ENCODE measurements at places on chromosomes 16 and 17.

GRCh38 chr16:58884141-58884540 lies 150.0 kb upstream of the GOT2 start:
- DNase-seq, result no peak

- DNase-seq, result no peak
Measured at GRCh38 chr17:56577843-56578204, 15.7 kb upstream of the NOG start.

GRCh38 chr16:77344341-77344740 lies 90.5 kb downstream of the ADAMTS18 start:
- no peak for DNase-seq

DNA sequence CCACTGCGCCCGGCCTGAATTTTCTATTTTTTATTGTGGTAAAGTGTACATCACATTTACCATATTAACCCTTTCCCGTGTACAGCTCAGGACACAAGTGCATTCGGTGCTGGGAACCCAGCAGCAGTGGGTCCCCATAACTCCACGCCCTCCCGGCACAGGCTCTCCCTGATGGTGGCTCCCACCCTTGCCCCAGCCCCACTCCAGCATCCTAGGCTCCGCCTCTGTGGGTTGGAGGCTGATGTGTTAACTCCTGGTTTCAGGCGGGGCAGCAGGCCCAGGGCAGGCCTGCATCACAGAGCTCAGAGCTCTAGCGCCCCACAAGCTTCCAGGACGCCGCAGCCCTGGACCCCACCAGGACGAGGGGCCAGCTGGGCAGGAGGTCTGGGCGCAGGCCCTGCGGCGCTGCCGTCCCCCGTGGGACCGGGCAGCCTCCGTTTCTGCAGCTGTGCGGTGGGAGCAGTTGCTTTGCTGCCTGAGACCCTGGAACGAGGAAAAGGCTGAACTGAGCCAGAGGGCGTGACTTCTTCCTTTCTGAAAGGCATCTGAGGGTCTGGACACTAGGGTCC lies 19.6 kb downstream of the ZFPM1 start:
- DNase-seq, result no peak

DNA sequence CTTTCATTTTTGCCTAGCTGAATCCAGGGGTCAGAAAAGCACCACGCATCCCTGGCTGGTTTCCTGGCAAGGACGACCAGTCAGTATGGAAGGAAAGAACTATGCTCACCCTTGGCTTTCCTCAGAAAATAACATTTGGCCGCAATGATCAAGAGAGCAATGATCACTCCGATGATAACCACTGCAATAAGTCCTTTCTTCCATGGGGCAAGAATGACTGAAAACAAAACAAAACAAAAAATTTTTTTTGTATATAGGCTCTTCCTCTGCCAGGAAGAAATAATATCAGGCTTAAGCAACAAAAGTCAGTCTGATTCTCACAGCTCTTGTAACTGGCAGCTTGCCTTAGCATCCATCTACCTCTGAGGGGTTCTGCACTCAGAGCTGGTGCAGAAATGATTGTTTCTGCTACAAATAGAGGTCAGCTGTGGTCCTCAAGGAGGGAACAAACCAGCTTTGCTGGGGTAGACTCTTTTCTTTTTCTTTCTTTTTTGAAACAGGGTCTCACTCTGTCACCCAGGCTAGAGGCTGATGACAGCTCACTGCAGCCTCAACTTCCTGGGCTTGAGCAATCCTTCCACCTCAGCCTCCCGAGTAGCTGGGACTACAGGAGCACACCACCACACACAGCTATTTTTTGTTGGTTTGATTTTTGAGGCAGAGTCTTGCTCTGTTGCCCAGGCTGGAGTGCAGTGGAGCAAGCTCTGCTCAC lies 35.7 kb downstream of the PECAM1 start:
- DNase-seq, result no peak

- no peak for DNase-seq
Measured at GRCh38 chr16:25426829-25427228, 169.2 kb upstream of the ZKSCAN2 start.

GRCh38 chr16:4780235-4780634 lies 7.9 kb downstream of the SEPTIN12 start:
- DNase-seq, result no peak

DNA sequence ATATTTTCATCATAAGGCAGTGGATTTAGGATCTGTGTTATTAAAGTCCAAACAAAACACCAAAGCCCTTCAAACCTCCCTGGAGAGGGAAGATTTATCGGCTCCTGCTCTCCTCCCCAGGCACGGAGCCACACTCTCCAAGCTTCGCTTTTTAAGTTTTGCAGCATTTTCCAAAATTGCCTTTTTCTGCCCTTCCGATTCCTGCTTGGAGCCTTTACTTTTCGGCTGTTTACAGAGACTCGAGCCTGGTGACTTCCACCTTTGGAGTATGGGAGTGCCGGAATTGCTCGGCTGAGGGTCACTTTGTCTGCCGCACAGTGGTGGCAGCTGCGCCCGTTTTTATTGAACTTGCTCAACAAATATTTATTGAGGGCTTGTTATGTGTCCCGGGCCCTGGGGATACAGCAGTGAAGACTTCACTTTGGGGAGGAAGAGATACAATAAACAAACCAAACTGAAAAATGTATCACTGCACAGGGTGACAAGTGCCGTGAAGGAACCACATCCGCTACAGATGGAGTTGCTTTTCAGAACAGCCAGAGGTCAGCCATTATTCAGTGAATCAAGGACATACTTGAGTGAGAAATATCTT lies 185.5 kb downstream of the NTN1 start:
- no peak for DNase-seq

- no peak for DNase-seq
Measured at GRCh38 chr16:20072874-20073202, 852 bp downstream of the GPR139 start.

DNA sequence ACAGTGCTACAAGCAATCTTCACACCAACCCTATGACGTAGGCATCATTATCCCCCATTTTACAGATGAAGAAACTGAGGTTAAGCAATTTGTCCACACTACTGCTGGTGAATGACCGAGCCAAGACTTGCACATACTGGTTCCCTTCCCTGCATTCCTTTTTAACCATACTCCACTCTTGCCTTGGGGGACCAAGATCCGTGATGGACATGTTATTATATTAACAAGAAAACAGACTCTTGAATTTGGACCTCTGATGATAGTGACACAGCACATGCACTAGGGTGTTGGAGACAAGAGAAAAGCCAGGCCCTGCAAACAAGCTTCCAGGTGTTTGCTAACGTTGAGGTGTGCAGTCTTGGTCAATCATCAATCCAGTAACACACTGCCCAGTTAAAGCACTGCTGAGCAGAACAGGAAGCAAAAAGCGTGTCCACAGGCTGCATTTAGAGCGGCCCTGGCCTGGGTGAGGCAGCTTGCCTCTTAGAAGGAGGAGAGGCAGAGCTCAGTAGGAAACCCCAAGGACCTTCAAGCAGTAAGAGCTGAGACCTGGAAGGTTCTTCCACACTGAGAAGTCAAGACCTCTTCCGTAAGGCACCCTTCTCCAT lies 36.7 kb downstream of the HNF1B start:
- DNase-seq, result no peak

DNA sequence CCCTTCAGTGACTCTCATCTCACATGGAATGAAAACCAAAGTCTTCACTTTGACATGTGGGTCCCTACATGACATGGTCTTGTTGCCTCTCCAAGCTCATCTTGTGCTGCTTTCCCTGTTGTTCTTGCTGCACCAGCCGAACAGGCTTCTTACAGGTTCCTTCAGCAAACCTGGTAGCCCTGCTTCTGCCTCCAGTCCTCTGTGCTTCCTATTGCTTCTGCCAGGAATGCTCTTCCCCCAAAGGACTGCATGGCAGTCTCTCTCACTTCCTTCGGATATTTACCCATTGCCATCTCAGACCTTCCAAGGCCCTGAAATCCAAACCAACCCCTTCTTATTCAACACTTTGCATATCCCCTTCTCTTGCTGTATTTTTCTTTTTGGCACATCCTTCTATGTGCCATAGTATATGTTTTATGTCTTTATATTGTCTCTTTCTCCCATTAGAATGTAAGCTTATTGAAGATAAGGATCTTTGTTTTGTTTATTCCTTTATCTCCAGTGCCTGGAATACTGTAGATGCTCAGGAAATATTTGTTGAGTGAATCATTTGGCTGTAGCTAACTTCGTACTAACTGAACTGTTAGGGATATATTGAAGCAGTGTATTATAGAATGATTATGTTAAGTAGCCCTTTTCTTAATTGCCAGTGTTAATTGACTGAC lies 57.9 kb upstream of the SLC12A3 start:
- DNase-seq, result no peak

GRCh38 chr17:33214996-33215395 lies 78.1 kb downstream of the ASIC2 start:
- DNase-seq, result no peak

GRCh38 chr17:19426631-19427030 lies 15.6 kb downstream of the RNF112 start:
- no peak for DNase-seq

DNA sequence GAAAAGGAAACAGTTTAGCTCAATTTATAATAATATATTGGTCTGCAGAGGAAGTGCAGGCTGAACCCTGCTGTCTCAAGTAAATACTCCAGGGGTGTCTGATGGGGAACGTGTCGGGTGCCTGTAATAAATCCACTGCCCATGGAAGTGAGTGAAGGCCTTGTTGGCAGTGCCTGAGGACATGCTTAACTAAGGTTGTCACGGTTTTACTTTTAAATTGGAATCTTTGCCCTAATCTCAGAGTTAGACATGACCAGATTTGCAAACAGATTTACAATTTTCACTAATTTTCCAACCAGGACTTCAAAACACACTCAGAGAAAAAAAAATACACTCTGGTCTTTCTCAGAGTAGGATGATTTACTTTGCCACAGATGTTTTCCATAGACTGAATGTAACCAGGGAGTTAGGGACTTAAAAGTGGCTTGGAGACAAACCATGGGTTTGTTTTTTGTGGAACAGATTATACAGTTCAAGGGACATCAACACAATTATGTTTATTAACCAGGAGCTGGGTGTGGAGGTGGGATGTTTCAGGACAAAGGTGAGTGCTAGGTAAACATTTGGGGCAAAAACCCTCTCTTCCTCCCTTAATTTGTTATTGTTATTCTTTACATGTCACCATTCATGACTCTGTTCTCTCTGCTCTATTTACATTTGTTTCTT lies 144.5 kb downstream of the FTO start:
- no peak for DNase-seq

- no peak for DNase-seq
Measured at GRCh38 chr17:61504697-61505096, 52.5 kb downstream of the TBX4 start.

- DNase-seq, result no peak
Measured at GRCh38 chr17:38352245-38353085, 821 bp downstream of the SOCS7 start.

GRCh38 chr17:37743875-37744632 lies 805 bp downstream of the HNF1B start:
- no peak for DNase-seq

- no peak for DNase-seq
Measured at GRCh38 chr17:50328363-50329325, 17.3 kb upstream of the XYLT2 start.

GRCh38 chr17:45924332-45924820 lies 30.0 kb downstream of the MAPT start:
- DNase-seq, result no peak

- DNase-seq, result no peak
Measured at GRCh38 chr16:715477-716199, 720 bp downstream of the METRN start.

GRCh38 chr17:61617330-61617729 lies 26.3 kb upstream of the NACA2 start:
- no peak for DNase-seq

Data from activated T-cell treated with anti-CD3 and anti-CD28 coated beads for 4 hours (primary cell).